ENCODE measurements at places on chromosomes 12 and 14.

DNA sequence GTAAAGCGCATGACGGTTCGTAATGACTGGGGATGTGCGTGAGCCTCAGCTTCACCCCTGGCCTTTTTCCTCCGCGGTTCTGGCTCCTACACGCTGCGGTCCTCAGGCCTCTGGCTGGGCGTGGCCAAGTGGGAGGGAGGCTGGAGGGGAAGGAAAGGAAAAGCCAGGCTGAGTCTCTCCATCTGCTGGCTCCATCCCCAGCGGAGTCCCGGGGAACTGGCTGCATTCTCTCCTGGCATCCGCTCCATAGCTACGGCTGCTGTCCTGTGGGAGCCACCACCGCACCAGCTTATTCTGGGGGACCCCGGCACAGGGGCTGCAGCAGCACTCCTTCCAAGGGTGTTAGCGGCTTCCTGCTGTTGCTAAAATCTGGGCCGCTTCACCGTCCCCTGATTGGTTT is 68.2 kb upstream of the SLC24A4 start:
- no peak for DNase-seq

- no peak for DNase-seq
Measured at GRCh38 chr14:90608281-90608680, 207.9 kb downstream of the TTC7B start.

DNA sequence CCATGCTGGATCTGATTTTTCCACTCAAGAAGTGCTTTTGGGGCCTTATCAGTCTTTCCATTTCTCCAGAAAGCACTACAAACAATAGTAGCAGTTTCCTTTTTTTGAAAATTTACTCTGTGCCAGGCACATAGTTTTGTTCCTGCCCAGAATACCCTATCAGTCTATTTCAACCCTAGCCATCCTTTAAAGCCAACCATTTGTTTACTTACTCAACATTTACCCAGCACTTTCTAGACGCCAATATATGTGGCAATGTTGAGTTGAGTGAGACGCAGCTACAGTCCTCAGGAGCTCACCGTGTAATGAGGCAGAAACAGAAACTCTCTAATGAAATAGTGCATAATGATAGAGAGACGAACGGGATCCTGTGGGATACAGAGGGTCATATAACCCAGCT is 32.9 kb upstream of the CHST11 start:
- DNase-seq: peak; percentile 10

DNA sequence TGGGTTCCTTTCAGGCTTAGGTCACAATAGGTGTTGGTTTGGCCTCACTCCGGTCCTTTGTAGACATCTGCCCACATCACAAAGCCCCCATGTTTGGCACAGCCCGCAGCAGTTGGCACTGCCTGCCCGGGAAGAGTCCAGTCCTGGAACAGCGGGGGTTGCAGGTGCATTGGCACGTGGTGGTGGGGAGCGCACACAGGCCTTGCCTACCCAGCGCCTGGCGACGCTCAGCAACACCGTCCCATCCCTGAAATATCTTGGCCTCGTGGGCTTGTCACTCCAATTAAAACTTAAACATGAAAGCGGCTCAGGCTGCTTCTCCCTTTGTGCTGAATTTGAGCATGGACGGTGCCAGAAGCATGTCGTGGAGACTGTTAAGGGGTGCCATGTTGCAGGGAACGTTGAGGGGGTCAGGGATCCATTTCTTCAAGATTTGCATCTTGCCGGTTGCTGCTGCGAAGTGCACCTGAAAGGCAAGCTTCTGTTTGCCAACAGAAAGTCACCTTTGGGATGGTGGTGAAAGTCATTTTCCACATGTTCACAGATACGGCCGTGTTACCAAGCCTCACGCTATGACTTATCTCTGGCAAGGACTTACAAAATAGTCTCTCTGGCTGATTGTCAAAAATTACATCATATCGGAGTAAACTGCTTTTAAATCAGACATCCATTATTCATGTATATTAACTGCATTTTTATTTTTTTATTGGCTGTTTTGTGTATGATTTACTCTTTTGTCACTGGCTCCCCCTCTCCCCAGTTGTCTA is 91.5 kb downstream of the FBXW8 start:
- no peak for DNase-seq

DNA sequence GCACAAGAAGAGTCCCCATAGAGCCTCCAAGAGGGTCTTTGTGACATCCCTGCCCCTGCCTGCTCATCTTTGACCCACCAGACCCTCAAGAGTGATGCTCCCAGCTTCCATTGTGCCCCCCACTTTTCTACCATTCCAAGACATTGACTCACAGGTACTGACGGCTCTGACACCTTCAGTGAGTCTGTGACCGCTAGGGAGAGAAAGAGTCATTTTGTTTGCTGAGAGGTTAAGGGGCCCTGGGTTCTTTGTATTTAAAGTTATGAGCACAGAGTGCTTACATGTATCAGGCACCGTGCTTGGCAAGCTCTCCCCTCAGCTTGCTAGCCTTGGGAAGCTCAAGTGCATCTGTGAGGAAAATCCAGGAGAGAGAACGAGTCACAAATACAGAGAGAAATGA is 7.1 kb upstream of the KRT82 start:
- DNase-seq: no peak

- no peak for DNase-seq
Measured at GRCh38 chr14:44896275-44897040, 65.3 kb downstream of the KLHL28 start.

- DNase-seq: no peak
Measured at GRCh38 chr14:68574906-68575305, 218.0 kb downstream of the ZFP36L1 start.

- DNase-seq: no peak
Measured at GRCh38 chr14:21989090-21989489, 315.5 kb upstream of the OR4E1 start.

- DNase-seq: no peak
Measured at GRCh38 chr14:78631551-78631950, 461.4 kb downstream of the NRXN3 start.
